ENCODE measurements at places on chromosomes 16 and 17.

DNA sequence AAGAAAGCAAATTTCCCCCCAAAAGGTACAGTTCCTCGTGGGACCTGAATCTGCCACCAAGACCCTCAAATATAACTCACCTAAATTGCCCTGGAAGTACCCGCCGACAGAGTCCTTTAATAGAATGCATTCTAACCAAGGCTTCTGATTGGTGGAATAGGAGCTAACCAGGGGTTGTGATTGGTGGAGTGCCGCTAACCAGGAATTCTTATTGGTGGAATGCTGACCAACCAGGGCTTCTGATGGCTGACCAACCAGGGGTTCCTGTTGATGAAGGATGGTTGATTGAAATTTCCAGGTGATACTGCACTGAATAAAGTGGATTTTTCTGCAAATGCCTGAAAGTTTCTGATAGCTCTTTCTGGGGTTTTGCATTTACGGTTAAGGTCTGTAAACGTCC lies 6.5 kb downstream of the TFAP4 start:
- no peak for DNase-seq

- no peak for DNase-seq
Observed at GRCh38 chr16:5607169-5607568, 509.6 kb upstream of the EEF2KMT start.

DNA sequence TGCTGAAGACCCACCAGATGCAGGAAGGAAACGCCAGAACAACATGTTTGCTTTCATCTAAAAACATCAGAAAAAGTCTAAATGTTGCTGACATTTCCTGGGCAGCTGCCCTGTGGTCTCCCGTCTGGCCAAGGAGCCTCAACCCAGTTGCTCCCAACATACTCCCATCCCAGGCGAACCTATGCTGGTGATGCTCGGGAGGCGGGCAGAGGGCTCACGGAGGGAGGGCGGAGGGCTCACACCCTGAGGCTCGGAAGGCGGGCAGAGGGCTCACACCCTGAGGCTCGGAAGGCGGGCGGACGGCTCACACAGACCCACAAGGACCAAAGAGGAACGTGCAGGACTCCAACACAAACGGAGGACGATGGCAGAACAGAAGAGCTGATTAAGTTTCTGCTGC lies 135.4 kb downstream of the ANKRD11 start:
- no peak for DNase-seq

DNA sequence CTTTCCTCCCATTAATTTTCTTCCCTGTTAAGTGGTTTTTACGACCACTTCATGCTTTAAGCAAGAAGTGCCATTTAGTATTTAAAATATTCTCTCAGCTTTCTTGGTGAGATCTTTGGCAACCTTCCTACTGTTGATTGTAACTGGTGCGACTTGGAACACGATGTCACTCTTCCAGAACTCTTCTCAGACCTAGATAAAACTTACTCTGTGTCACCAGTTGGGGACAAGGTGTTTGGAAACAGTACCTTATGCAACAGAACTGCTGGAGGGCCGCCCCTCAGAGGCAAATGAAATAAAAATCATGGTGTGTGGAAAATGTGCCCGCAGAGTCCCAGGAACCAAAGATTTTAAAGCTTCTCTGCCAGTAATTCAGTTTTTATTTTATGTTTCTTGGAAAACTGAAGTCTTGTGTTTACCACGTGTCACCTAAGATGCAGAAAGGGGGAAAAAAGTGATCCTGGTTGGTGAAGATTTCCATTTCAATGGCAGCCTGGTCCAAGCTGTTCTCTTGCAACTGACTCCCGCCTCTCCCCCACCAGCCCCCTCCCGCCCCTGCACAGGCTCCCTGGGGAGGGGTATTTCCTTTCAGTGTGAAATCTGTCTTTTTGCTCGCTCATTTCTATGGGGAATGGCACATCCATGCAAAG lies 7.2 kb upstream of the HSD11B2 start:
- DNase-seq, result no peak

- no peak for DNase-seq
Observed at GRCh38 chr17:81821603-81822311, 11.3 kb downstream of the MCRIP1 start.

DNA sequence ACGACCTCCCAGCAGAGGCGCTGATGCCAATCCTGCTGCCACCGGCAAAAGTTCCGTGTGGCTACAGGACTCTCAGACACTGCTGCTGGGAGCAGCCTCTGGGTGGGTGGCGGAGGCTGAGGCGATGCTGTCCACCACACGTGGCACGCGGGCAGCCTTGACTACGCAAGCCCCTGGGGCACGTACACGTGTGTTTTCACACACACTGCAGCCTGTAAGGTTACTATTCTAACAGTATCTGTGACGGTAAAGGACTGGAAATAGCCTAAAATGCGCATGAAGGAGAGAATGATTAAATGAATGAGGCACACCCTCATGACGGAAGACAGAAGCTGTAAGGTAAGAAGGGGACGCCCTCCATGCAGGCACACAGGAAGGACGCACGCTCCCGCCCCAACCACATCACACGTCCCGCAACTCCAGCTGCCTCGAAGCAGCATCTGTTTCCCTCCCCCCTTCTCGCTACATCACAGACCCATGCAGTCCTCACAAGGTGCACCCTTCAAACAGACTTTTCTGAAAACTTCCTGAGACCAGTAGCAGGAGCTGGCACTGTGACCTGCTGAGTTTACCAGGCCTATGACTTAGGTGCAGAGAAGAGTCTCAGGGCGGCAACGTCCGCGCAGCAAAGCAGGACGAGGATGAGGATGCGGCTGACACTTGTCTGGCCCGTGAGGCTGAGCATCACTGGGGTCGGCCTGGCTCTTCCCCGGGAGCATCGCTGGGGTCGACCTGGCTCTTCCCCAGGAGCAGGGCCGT lies 28.7 kb upstream of the FASN start:
- no peak for DNase-seq

Measured in HS-5 (cell line).